HCT116 (cell line): ENCODE measurements at places on chromosomes 6 and 20. TPM values are rescaled to one million over a fixed set of nuclear protein-coding genes. Genes with fewer than 3 reads are reported as not detected.

Gene MICB
- 21.7 TPM for total RNA-seq

GRCh38 chr6:148803979-148804378 lies 57.1 kb downstream of the UST start:
- no peak for DNase-seq
- no peaks in the 10 kb centered on the region for H3K36me3 ChIP-seq
- H3K27ac ChIP-seq = no peak overlapping the region
- H3K4me1 ChIP-seq = no peaks in the 10 kb centered on the region
- no peaks in the 10 kb centered on the region for H3K27me3 ChIP-seq
- H3K4me3 ChIP-seq = no peak overlapping the region

Gene PGC
- 1.2 TPM for total RNA-seq

DNA sequence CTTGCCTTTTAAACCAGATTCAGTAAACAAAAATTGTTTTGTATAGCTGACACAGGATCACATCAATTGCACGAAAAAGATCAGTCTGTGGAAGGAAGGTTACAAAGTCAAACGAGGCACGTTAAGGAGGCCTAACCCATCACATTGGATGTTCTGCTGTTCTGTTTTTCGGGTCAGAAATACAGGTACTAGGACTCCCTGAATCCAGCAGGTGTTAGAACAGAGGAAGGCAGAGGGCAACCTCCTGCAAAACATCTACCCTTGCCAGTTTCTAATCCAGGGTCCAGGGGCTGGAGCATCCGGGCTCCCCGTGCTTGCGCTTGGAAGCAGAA lies 64.6 kb downstream of the PLG start:
- no peaks in the 10 kb centered on the region for H3K4me1 ChIP-seq
- H3K27me3 ChIP-seq = no peaks in the 10 kb centered on the region
- H3K4me3 ChIP-seq = no peak overlapping the region
- DNase-seq = no peak
- no peaks in the 10 kb centered on the region for H3K36me3 ChIP-seq
- no peak overlapping the region for H3K27ac ChIP-seq

DNA sequence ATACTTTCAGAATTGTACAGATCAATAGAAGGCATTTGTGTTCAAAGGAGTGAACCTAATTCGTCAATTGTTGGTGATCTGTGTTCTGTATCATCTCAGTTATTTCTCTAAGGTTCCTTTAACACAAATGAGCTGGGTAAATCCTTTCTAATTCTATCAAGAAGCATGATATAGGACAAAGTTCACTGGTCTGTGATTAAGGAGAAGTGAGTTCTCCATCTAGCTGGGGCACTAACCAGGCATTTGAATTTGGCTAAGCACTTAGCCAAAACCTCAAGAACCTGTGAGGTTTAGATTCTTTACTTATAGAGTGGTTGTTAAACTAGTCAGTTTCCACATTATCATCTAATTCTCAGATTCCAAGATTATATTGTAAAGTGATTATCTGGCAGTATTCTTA lies 50.3 kb downstream of the DOP1A start:
- no peak overlapping the region for H3K27ac ChIP-seq
- H3K27me3 ChIP-seq = no peaks in the 10 kb centered on the region
- H3K36me3 ChIP-seq = no peaks in the 10 kb centered on the region
- no peak for DNase-seq
- H3K4me1 ChIP-seq = no peaks in the 10 kb centered on the region

- H3K27me3 ChIP-seq = no peaks in the 10 kb centered on the region
- no peaks in the 10 kb centered on the region for H3K4me1 ChIP-seq
- H3K4me3 ChIP-seq = no peak overlapping the region
- DNase-seq = no peak
- no peak overlapping the region for H3K27ac ChIP-seq
Observed at GRCh38 chr6:129262661-129263060, 379.7 kb downstream of the LAMA2 start.

DNA sequence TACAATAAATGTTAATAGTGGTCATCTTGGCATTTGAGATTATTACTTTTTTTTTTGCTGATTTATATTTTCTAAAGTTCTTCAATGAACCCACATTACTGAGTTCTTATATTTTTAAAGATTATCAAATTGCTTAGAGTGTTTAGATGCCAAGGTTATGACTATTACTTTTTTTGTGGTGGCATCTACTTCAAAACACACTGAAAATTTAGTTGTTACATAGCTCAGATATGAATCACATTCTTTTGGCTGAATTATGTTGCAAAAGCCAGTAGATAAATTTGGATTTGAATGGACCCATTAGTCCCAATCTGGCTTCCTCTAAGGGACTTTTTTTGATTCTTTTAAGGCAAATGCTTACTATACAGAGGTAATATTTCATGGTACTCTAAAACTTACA lies 8.9 kb downstream of the UTRN start:
- DNase-seq = no peak
- H3K36me3 ChIP-seq = peaks cover 11% of the 10 kb centered on the region; the same call in 1 of the 2 replicates
- no peaks in the 10 kb centered on the region for H3K27me3 ChIP-seq
- H3K4me3 ChIP-seq = no peak overlapping the region

- no peaks in the 10 kb centered on the region for H3K4me1 ChIP-seq
- no peak for DNase-seq
- H3K27me3 ChIP-seq = no peaks in the 10 kb centered on the region
- no peak overlapping the region for H3K27ac ChIP-seq
Observed at GRCh38 chr6:148854096-148854495, 107.3 kb downstream of the UST start.

DNA sequence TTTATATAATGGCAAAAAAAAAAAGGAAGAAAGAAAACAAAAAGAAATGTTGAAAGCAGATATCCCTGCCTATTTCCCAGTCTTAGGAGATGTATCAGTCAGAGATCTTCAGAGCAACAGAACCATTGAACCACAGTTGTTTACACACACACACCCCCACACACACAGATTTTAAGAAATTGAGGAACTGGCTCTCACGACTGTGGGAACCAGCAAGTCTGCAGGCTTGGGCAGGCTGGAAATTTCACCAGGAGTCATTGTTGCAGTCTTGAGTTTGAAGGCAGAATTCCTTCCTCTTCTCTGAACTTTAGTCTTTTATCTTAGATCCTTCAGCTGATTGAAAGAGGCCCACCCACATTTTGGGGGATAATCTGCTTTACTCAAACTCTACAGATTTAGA lies 380.9 kb downstream of the CDKAL1 start:
- H3K27me3 ChIP-seq = no peaks in the 10 kb centered on the region
- no peaks in the 10 kb centered on the region for H3K36me3 ChIP-seq
- no peak for DNase-seq
- no peaks in the 10 kb centered on the region; the same call in 1 of the 2 replicates for H3K4me1 ChIP-seq

Gene TPX2
- total RNA-seq = 163 TPM

Gene CLVS2
- not detected for total RNA-seq

- DNase-seq = no peak
- H3K36me3 ChIP-seq = no peaks in the 10 kb centered on the region
- H3K27ac ChIP-seq = no peak overlapping the region
Observed at GRCh38 chr20:7930343-7930742, 9.9 kb downstream of the HAO1 start.

DNA sequence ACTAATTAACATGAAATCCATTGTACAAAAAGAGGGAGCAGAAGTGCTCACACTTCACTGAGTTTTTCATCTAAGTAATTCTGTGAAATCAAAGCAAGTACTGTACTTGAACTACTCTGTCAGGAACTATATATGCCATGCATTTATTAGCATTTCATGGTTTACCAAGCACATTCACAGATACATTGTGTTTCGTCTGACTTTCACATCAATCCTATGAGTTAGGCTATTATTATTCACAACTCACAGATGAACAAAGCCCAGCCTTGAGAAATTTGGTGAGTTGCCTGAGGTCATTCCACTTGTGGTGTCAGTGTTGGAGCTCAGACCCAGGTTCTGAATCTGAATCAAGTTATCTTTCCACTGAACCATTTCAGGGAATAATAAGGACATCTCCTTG lies 33.7 kb upstream of the TENT5A start:
- no peaks in the 10 kb centered on the region for H3K36me3 ChIP-seq
- H3K27ac ChIP-seq = no peak overlapping the region
- peaks cover 3% of the 10 kb centered on the region; the same call in 1 of the 2 replicates for H3K4me1 ChIP-seq
- no peaks in the 10 kb centered on the region for H3K27me3 ChIP-seq

Gene TCEA2
- 29.7 TPM for total RNA-seq

Gene SLC13A3
- total RNA-seq = not detected

DNA sequence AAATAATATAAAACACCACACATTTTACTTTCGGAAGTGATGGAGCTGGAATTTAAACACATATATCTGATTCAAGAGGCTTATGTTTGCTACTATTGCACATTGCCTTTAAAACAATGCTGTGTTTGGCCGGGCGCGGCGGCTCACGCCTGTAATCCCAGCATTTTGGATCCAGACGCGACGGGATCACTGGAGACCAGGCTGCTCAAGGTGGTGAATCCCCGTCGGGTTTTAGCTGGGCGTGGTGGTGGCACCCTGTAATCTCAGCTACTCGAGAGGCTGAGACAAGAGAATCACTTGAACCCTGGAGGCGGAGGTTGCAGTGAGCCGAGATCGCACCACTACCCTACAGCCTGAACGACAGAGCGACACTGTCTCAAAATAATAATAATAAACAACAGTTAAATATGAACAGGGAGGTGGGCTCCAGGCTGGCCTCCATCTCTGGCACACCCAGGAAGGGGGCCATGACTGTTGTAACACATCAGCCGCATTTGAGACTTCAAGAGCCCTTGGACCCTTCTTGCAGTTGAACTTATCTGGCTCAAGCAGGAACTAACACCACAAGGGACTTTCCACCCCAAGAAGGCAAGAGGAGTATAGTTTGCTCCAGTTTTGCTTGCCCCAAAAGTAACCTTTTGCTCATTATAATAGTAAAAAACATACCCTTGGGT lies 127.1 kb upstream of the ZNF184 start:
- H3K27ac ChIP-seq = no peak overlapping the region
- H3K36me3 ChIP-seq = no peaks in the 10 kb centered on the region
- H3K4me3 ChIP-seq = no peak overlapping the region; the same call in 1 of the 2 replicates
- H3K27me3 ChIP-seq = no peaks in the 10 kb centered on the region
- H3K4me1 ChIP-seq = peaks cover 35% of the 10 kb centered on the region
- DNase-seq = no peak

DNA sequence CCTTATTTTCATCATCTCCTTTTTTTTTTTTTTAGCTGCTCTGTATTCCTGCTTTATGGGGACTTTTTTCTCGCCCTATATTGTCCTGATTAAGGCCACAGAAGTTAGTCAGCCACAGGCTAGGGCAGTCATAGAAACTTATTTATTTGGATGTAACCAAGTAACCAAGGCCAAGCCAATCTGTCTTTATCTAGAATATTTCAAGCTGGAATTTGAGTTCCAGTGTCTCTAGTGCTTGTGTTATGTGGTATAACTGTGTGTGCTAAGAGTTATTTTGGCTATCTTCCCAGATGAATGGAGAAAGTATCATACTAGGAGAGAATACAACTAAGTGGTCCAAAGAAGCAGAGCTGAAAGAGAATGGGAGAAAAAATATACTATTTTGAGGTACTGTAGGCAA lies 751.5 kb downstream of the CBLN4 start:
- H3K27me3 ChIP-seq = no peaks in the 10 kb centered on the region
- DNase-seq = no peak
- H3K4me1 ChIP-seq = no peaks in the 10 kb centered on the region

DNA sequence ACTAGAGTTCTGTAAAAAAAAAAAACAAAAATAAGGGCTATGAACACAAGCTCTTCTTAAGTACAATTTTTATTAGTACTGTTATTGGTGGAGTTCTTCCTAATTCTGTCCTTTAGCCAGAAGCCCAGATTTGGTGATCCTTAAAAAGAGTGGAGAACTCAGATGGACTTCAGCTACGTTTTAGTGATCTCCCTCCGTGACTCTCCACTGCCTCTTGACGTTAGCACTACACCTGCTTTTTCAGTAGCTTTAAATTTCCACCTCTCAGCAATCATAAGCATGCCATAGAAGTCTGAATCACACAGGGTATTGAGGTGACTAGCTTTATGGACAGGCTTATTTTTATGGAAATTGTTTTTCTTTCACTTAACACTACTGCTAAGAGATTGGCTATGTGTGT lies 17.7 kb downstream of the DHX35 start:
- no peak overlapping the region for H3K4me3 ChIP-seq
- peaks cover 2% of the 10 kb centered on the region for H3K4me1 ChIP-seq
- H3K27ac ChIP-seq = no peak overlapping the region
- no peaks in the 10 kb centered on the region for H3K27me3 ChIP-seq
- DNase-seq = no peak

Gene NELFE
- 68.3 TPM for total RNA-seq

Gene OR2B6
- 0.25 TPM for total RNA-seq

Gene KHDC1L
- 5.4 TPM for total RNA-seq

Gene SAMD10
- total RNA-seq = 4.2 TPM

Gene TTLL9
- total RNA-seq = not detected

Gene SRSF12
- not detected for total RNA-seq

Gene PRDM13
- not detected for total RNA-seq

- H3K4me1 ChIP-seq = no peaks in the 10 kb centered on the region
- no peaks in the 10 kb centered on the region for H3K27me3 ChIP-seq
- DNase-seq = no peak
- no peak overlapping the region for H3K4me3 ChIP-seq
- H3K36me3 ChIP-seq = peaks cover 6% of the 10 kb centered on the region
Observed at GRCh38 chr6:135464634-135465033, 32.9 kb downstream of the AHI1 start.

GRCh38 chr6:36752886-36753506 lies 55.4 kb downstream of the RAB44 start:
- no peaks in the 10 kb centered on the region for H3K36me3 ChIP-seq
- no peak for DNase-seq
- H3K4me3 ChIP-seq = no peak overlapping the region
- no peak overlapping the region for H3K27ac ChIP-seq
- H3K27me3 ChIP-seq = no peaks in the 10 kb centered on the region

Gene ATP6V1G2
- total RNA-seq = 1.8 TPM

DNA sequence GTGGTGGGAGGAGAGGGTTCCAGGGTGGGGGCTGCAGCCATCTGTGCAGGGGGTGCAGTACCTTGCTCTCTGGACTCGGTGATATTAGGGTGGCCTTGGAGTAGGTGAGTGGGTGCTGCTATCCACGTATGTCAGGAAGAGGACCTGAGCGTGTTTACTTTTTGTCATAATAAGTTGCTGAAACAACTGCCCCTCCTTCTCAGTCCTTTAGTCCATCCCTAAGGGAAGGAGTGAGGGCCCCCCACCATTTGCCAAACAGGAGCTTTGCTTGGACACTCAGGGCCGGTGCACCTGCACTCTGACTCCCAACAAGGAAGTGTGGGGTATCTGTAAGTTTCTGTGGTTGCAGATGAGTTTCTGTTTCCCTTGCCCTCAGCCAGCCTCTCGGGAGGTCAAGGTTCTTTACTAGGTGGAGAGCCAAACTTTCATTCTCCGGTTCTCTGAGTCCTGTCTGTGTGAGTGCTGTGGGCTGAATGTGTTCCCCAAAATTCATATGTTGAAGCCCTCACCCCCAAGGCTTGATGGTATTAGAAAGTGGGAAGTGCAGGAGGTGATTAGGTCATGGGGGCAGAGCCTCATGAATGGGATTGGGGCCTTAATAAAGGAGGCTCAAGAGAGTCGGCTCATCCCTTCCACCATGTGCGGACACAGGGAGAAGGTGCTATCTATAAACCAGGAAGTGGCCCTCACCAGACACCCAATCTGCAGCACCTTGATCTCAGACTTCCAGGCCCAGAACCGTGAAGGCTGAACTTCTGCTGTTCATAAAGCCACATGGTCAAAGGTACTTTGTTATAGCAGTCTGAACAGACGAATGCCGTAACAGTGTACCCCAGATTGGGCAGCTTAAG lies 19.6 kb upstream of the CCR6 start:
- H3K27ac ChIP-seq = no peak overlapping the region
- H3K36me3 ChIP-seq = no peaks in the 10 kb centered on the region
- DNase-seq = no peak
